ENCODE measurements at places on chromosomes 6 and 20.

DNA sequence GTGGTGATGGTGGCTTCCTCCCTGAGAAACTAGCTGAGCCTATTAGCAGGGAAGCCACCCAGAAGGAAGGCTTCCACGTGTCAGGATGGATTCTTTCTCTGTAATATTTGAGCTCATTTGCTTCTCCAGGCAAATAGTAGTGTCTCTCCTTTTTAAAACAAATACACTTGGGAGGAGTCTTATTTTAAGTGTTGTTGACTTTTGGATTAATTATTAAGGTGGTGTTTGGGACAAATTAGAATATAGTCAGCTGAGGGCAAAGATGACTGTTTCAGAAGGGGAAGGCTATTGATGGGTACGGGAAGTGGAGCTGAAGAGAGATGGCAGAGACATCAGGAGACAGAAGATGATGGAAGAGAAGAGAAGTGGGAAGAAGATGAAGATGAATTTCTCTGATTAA, 119.8 kb upstream of the PHACTR1 start:
- no peak for DNase-seq

- DNase-seq = no peak
These were observed 968.4 kb upstream of the SLC35B3 start for GRCh38 chr6:9403736-9404135.

DNA sequence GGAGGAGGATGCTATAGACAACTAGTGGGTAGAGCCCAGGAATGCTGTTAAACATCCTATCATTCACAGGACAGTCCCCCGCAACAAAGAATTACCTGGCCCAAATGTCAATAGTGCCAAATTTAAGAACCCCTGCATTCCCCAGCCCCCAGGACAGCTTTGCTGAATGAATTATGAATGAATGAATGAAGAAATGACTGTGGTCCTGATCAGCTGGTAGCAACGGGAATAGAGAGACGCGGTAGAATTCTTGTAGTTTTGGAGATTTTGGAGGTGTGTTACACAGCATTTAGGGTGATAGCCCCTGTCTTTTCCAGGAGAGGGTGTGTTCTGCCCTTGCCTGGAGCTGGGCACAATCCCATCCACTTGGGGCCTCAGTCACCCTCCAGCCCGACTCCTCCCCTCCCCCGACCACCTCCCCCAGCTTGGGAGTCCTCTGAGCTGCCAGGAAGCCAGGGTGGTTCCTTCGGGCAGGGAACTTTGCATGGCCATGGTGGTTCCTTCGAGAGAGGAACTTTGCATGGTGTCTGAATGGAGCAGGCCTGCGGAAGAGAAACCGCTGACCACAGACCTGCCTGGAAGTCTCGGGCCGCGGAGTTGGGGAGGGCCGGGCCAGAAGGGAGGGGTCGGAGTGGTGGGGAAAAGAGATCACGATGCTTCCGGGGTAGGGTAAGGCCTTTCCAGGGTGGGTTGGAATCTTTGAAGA, 1.0 kb upstream of the HCK start:
- DNase-seq = no peak

GRCh38 chr6:135499441-135500340, 2.2 kb upstream of the AHI1 start:
- DNase-seq = no peak

DNA sequence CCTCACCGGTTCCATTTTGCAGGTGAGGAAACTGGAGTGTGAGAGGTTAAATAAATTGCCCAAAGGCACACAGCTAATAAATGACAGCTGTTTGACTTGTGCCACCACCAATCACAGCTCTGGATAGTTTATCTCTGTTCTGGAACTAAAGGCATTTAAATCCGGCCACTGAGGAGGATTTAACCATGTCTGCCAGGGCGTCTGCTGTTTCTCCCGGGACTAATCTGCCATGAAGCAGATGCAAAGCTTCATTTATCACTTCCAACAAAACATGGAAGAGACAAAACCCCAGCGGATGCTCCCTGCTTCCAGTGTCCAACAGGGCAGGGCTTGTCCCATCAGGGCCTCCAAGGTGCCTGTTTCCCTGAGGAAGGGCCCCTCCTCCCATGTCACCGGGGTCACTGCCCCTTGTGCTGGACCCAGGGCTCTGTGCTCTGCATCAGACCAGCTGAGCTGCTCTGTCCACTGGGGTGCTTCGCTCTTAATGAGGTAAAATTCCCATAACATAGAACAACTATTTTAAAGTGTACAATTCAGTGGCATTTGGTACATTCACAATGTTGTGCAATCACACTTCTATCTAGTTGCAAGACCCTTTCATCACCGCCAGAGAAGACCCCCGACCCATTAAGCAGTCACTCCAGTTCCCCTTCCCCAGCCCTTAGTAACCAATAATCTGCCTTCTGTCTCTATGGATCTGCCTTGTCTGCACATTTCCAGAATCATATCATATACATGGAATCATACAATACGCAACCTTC, 244.3 kb downstream of the PTPRT start:
- DNase-seq = no peak

DNA sequence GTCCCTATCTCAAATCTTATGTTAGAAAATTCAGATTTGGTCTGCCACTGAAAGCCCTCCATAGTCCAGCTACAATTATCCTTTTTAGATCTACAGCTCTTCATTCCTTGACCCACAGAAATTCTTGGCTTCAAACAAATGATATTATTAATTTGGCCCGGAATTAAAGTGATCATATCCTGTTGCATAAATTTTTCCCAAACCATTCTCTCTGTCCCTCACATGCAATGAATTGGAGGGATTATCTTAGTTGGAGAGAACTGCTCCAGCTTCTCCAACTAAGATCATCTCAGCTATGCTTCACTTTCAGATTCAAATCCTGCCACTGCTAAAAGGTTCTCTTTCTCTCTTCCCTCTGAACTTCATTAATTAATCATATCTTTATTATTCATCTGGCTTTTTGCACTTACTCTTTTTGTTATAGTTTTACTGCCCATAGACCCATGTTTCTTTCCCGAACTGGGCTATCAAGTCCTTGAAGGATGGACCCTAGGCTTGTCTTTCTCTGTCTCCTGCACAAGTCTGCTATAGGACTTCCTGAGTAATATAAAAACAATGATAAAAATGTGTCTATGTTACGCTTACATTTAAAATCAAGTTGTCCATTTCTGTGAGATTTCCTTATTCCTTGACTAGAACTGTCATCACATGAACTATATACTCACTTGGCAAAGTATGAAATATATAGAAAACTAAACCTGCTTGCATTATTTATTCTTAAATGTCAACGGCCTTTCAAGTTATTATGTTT, 493.9 kb upstream of the MARCKS start:
- DNase-seq = no peak

GRCh38 chr6:138559143-138559542, 59.8 kb upstream of the NHSL1 start:
- DNase-seq = no peak

All from urinary bladder (tissue), 4 donors.